ENCODE measurements at places on chromosomes 11 and 22. TPM values are rescaled to one million over a fixed set of nuclear protein-coding genes. Genes with fewer than 3 reads are reported as not detected.

Gene DGCR6
- total RNA-seq, result 3.2 TPM

Gene MTA2
- total RNA-seq, result 185 TPM

Gene TNNT3
- 2.1 TPM for total RNA-seq

Gene MS4A6E
- total RNA-seq, result not detected

Gene SMIM38
- total RNA-seq, result not detected

Gene NAALADL1
- 8.8 TPM for total RNA-seq

Gene APOL4
- 6.0 TPM for total RNA-seq

Gene SYCE3
- total RNA-seq, result not detected

Gene WNT11
- total RNA-seq, result not detected

Gene IGSF22
- not detected for total RNA-seq

Gene SMTNL1
- not detected for total RNA-seq

Gene NAALAD2
- total RNA-seq, result 0.25 TPM

Gene TMPRSS4
- total RNA-seq, result not detected

Gene SLC22A8
- not detected for total RNA-seq

Gene KCNJ5
- total RNA-seq, result 0.16 TPM

Gene PATE4
- under 0.01 TPM for total RNA-seq

Gene ISX
- total RNA-seq, result not detected

Gene B4GALNT4
- total RNA-seq, result 0.16 TPM

Gene CACNA1I
- total RNA-seq, result not detected

Gene OLFML1
- 0.06 TPM for total RNA-seq

Gene FBLN1
- 0.16 TPM for total RNA-seq

Gene C11orf87
- total RNA-seq, result not detected

Gene MYRF
- 1.0 TPM for total RNA-seq

Gene DNAJB7
- not detected for total RNA-seq

Gene CSTF3
- 26.6 TPM for total RNA-seq

Gene SC5D
- total RNA-seq, result 26.3 TPM

Gene CSRP3
- total RNA-seq, result not detected

Gene GLYAT
- not detected for total RNA-seq

Gene TUB
- 2.3 TPM for total RNA-seq

Gene MYO7A
- 3.7 TPM for total RNA-seq

Gene ZFPL1
- 23.0 TPM for total RNA-seq

Gene LDLRAD3
- total RNA-seq, result 6.5 TPM

Gene TEX54
- not detected for total RNA-seq

Gene KIAA1671
- 35.9 TPM for total RNA-seq

Gene CD82
- 11.2 TPM for total RNA-seq

Gene CD44
- 19.1 TPM for total RNA-seq

Gene TKFC
- 13.9 TPM for total RNA-seq

Gene SDHD
- total RNA-seq, result 142 TPM

Gene GGT5
- total RNA-seq, result 2.8 TPM

Gene JAML
- not detected for total RNA-seq

Gene PATZ1
- total RNA-seq, result 8.9 TPM

Gene RNF26
- total RNA-seq, result 8.2 TPM

Gene HBG2
- total RNA-seq, result not detected

Gene CD3E
- total RNA-seq, result not detected

Gene APOL1
- total RNA-seq, result 58.3 TPM

Gene SLN
- total RNA-seq, result not detected

Gene CDC42BPG
- 0.16 TPM for total RNA-seq

Gene SERPINH1
- 285 TPM for total RNA-seq
